Glutamatergic neuron (in vitro differentiated cells): ENCODE measurements at places on chromosomes 13 and 19. TPM values are rescaled to one million over a fixed set of nuclear protein-coding genes. Genes with fewer than 3 reads are reported as not detected.

DLL3 gene
- total RNA-seq: 788 TPM

S1PR2 gene
- total RNA-seq: 12.5 TPM

B3GNT3 gene
- not detected for total RNA-seq

TTYH1 gene
- 2.9 TPM for total RNA-seq

DNA sequence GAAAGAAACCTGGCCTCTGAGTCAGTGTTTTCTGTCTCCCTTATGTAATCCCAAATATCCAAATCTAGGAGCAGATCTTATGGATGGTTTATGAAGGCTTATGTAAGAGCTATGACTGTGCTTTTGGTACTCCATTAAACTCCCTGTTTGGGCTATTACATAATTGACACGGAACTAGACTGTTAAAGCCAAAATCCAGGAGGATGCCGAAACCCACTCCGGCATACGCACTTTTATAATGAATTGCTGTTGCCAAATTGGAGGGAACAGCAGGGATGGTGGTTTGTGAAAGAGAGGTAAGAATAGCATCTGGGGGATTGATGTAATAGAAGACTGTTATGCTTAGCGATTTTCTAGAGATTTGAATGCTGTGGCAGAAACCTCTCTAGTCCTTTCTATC, 2.0 kb downstream of the MTUS2 start:
- no peak for DNase-seq
- H3K36me3 ChIP-seq: peaks cover 2% of the 10 kb centered on the region
- no peak overlapping the region for H3K4me3 ChIP-seq
- H3K27ac ChIP-seq: no peak overlapping the region
- peaks cover 11% of the 10 kb centered on the region for H3K4me1 ChIP-seq

- H3K27me3 ChIP-seq: peaks cover 2% of the 10 kb centered on the region
- no peak for DNase-seq
- H3K4me3 ChIP-seq: no peak overlapping the region
- H3K4me1 ChIP-seq: no peaks in the 10 kb centered on the region
- H3K36me3 ChIP-seq: peaks cover 8% of the 10 kb centered on the region
Observed at GRCh38 chr19:48881741-48882657, 9.8 kb downstream of the PPP1R15A start.

- peaks cover 5% of the 10 kb centered on the region for H3K27me3 ChIP-seq
- no peaks in the 10 kb centered on the region for H3K36me3 ChIP-seq
- H3K4me3 ChIP-seq: no peak overlapping the region
- H3K4me1 ChIP-seq: peaks cover 3% of the 10 kb centered on the region
- H3K27ac ChIP-seq: no peak overlapping the region
- DNase-seq: peak; percentile 76
Observed at GRCh38 chr19:45798995-45799517, 6.4 kb upstream of the DMWD start.

GRCh38 chr19:51607077-51607476, 23.1 kb downstream of the SIGLEC5 start:
- H3K4me3 ChIP-seq: no peak overlapping the region
- H3K4me1 ChIP-seq: no peaks in the 10 kb centered on the region
- H3K27ac ChIP-seq: no peak overlapping the region
- DNase-seq: no peak

DNA sequence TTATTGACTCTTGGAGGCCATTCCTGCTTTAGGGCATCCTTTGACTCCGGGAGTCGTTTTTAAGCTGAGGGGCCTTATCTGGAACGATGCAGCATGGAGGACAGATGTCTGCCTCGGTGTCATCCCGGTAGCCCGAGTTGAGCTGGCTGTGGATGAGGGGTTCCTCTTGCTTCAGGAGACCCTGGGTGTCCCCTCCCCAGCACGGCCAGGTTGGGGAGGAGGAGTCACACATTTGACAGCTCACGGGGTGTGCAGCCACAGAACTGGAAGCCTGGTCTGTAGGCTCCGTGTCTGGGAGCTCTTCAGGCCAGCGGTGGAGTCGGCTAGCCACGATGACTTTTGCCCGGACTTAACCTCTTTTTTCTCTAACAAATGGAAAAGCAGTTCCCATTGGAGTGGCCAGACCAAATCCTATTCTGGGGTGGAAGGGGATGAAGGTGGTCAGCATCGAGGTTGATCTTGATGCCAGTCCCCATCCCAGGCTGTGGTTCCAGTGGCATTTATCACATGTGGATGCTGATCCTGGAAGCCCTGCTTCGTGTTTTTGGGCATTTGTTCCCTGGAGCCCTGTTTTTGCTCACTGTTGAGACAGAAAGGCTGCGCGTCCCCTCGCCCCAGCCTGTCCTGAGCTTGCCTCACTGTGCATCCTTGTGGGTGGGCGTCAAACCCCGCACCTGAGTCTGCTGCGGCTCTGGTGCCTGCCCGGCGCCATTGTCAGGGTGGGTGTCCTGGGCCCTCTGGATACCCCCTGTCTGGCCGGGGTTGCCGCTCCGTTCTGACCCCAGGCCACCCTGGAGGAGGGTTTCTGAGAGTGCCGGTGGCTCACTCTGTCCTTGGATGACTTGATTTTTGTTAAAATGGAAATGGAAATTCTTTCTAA, 12.0 kb downstream of the TFDP1 start:
- H3K36me3 ChIP-seq: peaks cover 30% of the 10 kb centered on the region
- no peak overlapping the region for H3K4me3 ChIP-seq
- H3K4me1 ChIP-seq: peaks cover 25% of the 10 kb centered on the region

- peaks cover 4% of the 10 kb centered on the region for H3K4me1 ChIP-seq
- DNase-seq: no peak
- H3K4me3 ChIP-seq: no peak overlapping the region
- H3K27me3 ChIP-seq: peaks cover 4% of the 10 kb centered on the region
- no peak overlapping the region for H3K27ac ChIP-seq
Observed at GRCh38 chr13:27839809-27840467, 47.7 kb downstream of the GSX1 start.

DNA sequence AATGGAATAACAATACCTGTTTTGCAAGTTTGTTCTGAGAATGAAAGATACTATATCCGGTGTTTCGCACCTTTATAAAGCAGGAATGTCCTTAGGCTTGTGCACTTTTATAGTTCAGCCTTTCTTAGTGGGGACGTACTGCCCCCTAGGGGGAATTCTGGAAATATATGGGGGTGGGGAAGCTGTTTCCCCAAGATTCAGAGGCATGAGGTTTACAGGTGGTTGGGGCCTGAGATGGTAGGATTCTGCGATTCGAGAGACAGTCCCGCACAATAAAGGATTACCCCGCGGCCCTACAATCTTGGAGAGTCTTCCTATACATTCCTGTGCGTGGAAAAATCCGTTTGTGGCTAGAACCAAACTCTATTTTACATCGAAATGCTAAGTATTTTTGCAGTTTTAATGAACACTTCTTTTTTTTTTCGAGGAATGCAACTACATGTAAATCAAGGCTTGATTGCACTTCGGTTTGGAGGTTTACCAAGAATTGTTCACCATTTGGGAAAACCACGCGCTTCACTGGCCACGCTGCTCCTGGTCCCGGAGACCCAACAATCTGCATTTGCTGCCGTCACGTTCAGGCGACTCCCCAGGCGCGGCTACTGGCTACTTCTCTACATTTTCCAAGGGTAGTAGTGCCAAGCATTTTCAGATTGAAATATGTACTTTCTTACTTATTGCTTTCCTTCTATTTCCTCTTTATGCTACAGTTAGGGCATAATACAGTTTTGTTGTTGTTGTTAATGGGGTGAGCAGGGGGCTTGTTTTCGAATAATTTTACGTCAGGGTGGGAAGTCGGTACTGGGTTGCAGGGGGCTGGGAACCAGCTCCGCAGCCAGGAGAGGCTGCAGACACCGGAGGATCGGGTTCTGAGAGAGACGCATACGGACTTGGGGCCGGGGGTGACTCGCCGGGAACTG, 830 bp downstream of the NEK5 start:
- peaks cover 2% of the 10 kb centered on the region for H3K27me3 ChIP-seq

- H3K27ac ChIP-seq: no peak overlapping the region
- H3K4me1 ChIP-seq: peaks cover 7% of the 10 kb centered on the region
- H3K4me3 ChIP-seq: no peak overlapping the region
- DNase-seq: no peak
Observed at GRCh38 chr19:29111576-29111975, 101.4 kb downstream of the UQCRFS1 start.

DNA sequence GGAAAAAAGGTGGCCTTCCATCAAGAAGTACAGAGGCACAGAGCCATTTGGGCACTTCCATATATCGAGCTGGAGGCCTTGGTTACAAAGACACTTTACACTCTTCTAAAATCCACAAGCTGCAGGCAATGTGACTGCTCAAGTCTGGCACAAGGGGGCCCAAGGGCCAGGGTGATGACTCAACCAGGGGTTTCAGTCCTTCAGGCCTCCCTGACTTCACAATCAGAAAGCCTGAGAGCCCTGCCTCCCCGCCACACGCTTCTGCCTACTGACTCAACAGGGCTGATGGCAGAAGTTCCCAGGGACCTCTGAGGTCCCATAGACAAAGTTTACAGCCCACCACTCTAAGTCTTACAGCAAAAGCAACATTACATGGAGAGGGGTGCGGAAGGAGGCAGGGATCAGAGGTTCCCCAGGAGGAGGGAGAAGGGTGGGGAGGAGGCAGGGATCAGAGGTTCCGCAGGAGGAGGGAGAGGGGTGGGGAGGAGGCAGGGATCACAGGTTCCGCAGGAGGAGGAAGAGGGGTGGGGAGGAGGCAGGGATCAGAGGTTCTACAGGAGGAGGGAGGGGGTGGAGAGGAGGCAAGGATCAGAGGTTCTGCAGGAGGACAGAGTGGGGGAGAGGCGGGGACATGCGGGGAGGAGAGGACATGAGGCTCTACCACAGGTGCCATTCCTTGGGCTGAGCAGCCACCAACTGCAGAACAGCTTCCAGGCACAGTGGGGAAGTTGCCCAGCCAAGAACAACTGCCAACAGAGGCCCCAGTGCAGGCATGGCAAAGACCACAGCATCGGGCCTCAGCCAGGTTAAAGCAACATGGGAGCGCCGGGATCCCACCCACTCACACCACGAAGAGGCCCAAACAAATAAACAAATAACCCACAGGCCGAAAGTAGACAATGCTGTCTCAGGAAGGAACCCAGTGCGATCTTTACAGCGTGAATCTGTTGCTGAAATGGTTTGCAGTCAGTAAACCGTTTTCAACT, 52.0 kb downstream of the SLC7A1 start:
- peaks cover 3% of the 10 kb centered on the region for H3K27me3 ChIP-seq
- H3K4me1 ChIP-seq: peaks cover 15% of the 10 kb centered on the region
- peaks cover 7% of the 10 kb centered on the region for H3K36me3 ChIP-seq
- no peak overlapping the region for H3K27ac ChIP-seq
- no peak overlapping the region for H3K4me3 ChIP-seq

- H3K4me1 ChIP-seq: no peaks in the 10 kb centered on the region
- H3K27me3 ChIP-seq: peaks cover 12% of the 10 kb centered on the region
- H3K27ac ChIP-seq: no peak overlapping the region
- DNase-seq: no peak
- no peak overlapping the region for H3K4me3 ChIP-seq
- H3K36me3 ChIP-seq: peaks cover 2% of the 10 kb centered on the region
Observed at GRCh38 chr19:41588497-41589209, 12.7 kb downstream of the CEACAM21 start.

DNA sequence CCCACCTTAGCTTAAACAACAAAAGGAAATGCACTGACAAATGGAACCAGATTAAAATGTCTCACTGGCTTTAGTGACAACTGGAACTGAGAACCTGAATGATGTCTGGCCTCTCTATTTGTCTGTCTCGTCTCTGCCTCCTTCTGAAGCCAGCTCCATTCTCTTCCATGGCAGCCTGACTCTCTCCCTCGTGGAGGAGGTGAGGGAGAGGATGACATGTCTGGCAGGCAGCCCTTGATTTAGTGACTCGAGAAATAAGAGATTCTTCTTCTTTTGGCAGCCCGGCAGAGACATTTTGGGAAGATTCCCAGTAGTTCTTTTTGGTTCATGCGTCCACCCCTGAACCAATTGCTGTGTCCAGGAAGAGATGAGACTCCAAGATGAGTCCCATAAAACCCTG, 131.7 kb downstream of the KLF5 start:
- no peaks in the 10 kb centered on the region for H3K27me3 ChIP-seq
- no peak overlapping the region for H3K4me3 ChIP-seq
- H3K36me3 ChIP-seq: no peaks in the 10 kb centered on the region
- no peak for DNase-seq
- no peaks in the 10 kb centered on the region for H3K4me1 ChIP-seq

DNA sequence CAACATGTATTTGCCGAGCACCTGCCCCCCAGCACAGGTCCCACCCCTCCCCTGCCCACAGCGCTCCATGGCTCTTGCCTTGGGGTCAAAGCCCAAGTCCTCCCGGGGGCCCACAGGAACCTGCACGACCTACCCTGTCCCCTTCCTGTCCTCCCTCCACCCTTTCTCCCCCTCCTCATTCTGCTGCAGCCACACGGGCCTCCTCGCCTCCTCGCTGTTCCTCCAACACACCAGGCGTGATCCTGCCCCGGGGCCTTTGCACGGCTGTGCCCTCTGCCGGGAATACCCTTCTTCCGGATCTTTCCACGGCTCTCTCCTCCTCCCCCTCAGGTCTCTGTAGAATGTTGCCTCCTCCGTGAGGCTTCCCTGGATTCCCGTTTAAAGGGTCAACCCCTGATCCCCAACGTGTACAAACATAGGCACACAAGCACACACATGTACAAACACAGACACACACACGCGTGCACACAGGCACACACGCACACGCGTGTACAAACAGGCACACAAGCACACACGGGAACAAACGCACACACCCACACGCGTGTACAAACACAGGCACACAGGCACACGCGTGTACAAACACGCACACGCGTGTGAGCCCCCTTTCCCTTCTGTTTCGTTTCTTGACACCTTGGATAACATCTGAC, 2.8 kb downstream of the MADCAM1 start:
- H3K36me3 ChIP-seq: peaks cover 4% of the 10 kb centered on the region
- peaks cover 9% of the 10 kb centered on the region for H3K27me3 ChIP-seq

DNA sequence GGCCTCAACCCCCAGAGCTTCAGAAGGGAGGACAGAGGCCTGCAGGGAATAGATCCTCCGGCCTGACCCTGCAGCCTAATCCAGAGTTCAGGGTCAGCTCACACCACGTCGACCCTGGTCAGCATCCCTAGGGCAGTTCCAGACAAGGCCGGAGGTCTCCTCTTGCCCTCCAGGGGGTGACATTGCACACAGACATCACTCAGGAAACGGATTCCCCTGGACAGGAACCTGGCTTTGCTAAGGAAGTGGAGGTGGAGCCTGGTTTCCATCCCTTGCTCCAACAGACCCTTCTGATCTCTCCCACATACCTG, 969 bp upstream of the CEACAM5 start:
- H3K36me3 ChIP-seq: no peaks in the 10 kb centered on the region
- H3K4me3 ChIP-seq: no peak overlapping the region
- H3K27me3 ChIP-seq: peaks cover 12% of the 10 kb centered on the region
- H3K4me1 ChIP-seq: no peaks in the 10 kb centered on the region
- DNase-seq: no peak

- H3K27ac ChIP-seq: no peak overlapping the region
- H3K4me1 ChIP-seq: no peaks in the 10 kb centered on the region
- H3K36me3 ChIP-seq: no peaks in the 10 kb centered on the region
- no peak for DNase-seq
- no peaks in the 10 kb centered on the region for H3K27me3 ChIP-seq
Observed at GRCh38 chr13:53045189-53045588, 16.6 kb downstream of the OLFM4 start.

GRCh38 chr19:55495646-55496349, 7.6 kb downstream of the SSC5D start:
- no peaks in the 10 kb centered on the region for H3K36me3 ChIP-seq
- H3K27ac ChIP-seq: peak overlapping the region; percentile 62
- DNase-seq: no peak
- H3K27me3 ChIP-seq: peaks cover 13% of the 10 kb centered on the region
- H3K4me3 ChIP-seq: peak overlapping the region; percentile 76
- peaks cover 10% of the 10 kb centered on the region for H3K4me1 ChIP-seq
